ENCODE measurements at places on chromosomes 7 and 10.

- no peak for DNase-seq
Measured at GRCh38 chr10:52351914-52352330, 37.8 kb downstream of the DKK1 start.

GRCh38 chr7:85328456-85328998, 141.7 kb upstream of the SEMA3D start:
- DNase-seq: no peak

DNA sequence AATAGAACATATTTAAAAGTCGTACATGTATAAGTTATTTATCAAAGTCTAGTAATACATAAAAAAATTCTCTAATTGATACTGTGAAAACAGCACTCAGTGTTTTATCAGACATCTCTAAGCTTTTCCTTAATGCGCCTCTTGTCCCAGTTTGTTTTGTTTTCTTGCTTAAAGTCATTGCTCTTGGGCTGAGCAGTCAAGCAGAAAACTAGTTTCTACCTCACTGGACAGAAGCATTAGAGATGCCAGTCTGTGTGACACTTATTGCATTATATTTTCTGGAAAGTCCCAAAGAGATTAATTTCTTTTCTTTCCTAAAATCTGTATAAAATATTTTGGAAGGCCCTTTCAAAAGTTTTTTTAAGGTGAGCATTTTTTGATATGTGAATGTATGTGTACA, 236.2 kb downstream of the PCLO start:
- DNase-seq: no peak

GRCh38 chr7:140559410-140559809, 80.1 kb upstream of the MKRN1 start:
- DNase-seq: no peak

- no peak for DNase-seq
Measured at GRCh38 chr10:46052057-46052790, 6.2 kb upstream of the MSMB start.

GRCh38 chr7:40850017-40850416, 715.2 kb downstream of the SUGCT start:
- DNase-seq: no peak

Measured in femur (tissue), 1 donor.